ENCODE measurements at places on chromosomes 7 and 10.

GRCh38 chr7:127751062-127751461 lies 99.1 kb downstream of the SND1 start:
- no peak for DNase-seq

- no peak for DNase-seq
Observed at GRCh38 chr10:43785252-43785651, 136.6 kb upstream of the ZNF32 start.

DNA sequence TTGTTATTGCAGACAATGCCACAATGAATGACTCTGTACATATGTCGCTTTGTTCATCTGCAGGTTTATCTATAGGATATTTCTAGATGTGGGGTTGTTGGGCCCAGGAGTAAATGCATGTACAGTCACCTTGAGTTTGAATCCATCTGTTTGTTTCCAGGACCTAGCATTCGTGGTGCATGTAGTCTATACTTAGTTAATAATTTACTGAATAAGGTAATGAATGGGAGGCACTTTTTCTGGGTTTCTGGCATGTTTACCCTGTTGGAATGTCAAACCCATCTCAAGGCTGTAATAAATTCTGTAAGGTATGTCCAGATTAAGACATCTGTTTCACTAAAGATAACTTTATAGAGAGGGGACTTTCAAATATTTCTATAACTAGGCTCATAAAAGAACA lies 23.5 kb downstream of the HECTD2 start:
- DNase-seq: no peak

DNA sequence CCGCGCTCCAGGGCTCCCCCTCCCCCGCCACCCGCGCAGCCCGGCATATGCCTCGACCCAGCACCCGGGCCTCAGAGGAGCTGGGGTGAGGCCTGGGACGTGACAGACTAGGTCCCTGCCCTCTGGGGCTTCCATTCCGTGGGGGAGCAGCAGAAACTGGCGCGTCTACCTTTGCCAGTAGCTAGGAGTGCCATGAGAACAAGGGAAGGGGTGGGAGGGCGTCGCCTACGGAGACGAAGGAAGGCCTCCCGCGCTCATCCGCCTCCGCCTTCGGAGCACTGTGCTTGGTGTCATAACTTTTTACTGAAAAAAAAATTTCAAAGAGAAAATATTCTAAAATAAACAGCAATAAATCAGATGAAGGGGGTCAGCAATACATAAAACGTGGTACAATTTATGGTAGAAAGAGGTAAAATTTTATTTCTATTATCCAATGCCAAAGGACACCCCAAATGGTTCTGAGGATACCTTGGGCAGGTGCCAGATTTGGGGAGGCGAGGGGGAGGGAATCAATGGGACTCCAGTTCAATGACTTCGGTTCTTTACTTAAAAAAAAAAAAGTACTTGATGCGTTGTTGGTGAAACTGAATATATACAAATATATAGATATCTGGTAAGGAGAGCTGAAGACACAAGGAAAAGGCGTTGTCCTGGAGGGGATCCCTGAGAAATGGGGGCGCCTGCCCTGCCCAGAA lies 35.1 kb upstream of the GRID1 start:
- DNase-seq: no peak

GRCh38 chr7:72069263-72069662 lies 342.9 kb downstream of the CALN1 start:
- DNase-seq: no peak

Measured in NCI-H1417 treated with DMSO at 0.1 percent for 48 hours (cell line).